ENCODE measurements at places on chromosomes 16 and 17. TPM values are rescaled to one million over a fixed set of nuclear protein-coding genes. Genes with fewer than 3 reads are reported as not detected.

DNA sequence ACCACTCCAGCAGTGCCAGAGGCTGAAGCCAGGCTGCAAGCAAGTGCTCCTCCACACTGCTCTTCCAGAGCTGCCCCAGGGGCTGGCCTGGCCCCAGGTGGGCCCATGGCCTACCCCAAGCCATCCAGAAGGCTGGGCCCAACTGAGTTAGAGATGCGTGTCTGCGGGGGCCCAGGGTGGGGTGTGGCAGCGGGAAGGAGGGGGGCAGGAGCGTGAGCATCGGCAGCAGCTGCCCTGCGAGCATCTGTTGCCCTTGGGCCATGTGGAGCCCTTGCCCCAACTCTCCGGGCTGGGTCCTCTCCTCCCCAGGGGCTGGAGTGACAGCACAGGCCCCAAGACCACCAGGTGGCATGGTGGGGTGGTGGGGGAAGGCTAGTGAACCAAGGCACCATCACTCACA is 7.3 kb upstream of the SREBF1 start:
- DNase-seq: no peak

- DNase-seq: no peak
These were observed 70.1 kb downstream of the EMP2 start for GRCh38 chr16:10510279-10510678.

DNA sequence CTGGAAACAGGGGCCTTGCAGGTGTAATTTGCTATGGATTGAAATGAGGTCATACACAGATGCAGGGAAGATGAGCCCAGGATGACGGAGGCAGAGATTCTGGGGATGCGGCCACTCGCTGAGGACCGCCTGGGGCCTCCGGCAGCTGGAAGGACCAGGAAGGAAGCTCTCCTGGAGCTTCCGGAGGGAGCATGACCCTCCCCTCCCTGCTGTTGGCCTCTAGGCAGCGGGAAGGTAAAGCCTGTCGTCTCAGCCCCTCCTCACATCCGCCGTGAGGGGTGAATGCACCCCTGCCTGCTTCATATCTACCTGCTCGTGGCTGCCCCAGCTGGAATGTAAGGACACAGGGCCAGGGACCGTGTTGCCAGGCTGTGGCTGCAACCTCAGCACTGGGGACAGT is 29.1 kb upstream of the ZNF469 start:
- DNase-seq: no peak

Gene C17orf50
- not detected for total RNA-seq

DNA sequence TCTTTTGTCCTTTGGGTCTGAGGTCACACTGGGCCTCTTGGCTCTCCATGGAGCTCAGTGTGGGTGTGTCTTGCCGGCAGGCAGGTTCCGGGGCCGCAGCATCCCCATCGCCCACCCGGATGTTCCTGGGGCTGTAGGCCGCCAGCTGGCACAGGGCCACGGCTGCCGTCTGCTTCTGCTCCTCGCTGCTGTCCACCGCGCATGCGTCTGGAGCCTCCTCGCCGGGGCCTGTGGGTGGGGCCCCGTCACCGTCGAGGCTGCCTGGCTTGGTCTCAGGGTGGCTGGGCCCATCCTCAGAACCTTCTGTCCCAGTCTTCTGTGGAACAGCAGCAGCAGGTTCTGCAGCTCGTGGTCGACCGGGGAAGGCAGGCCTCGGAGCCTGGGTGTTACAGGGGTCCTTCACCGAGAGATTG is 9.6 kb downstream of the ZNF750 start:
- DNase-seq: no peak

- no peak for DNase-seq
These were observed 19.8 kb upstream of the NTN1 start for GRCh38 chr17:9001559-9001958.

- no peak for DNase-seq
These were observed 1.1 kb upstream of the RAB11FIP4 start for GRCh38 chr17:31390426-31390747.

Gene SLC52A1
- total RNA-seq: 0.34 TPM

DNA sequence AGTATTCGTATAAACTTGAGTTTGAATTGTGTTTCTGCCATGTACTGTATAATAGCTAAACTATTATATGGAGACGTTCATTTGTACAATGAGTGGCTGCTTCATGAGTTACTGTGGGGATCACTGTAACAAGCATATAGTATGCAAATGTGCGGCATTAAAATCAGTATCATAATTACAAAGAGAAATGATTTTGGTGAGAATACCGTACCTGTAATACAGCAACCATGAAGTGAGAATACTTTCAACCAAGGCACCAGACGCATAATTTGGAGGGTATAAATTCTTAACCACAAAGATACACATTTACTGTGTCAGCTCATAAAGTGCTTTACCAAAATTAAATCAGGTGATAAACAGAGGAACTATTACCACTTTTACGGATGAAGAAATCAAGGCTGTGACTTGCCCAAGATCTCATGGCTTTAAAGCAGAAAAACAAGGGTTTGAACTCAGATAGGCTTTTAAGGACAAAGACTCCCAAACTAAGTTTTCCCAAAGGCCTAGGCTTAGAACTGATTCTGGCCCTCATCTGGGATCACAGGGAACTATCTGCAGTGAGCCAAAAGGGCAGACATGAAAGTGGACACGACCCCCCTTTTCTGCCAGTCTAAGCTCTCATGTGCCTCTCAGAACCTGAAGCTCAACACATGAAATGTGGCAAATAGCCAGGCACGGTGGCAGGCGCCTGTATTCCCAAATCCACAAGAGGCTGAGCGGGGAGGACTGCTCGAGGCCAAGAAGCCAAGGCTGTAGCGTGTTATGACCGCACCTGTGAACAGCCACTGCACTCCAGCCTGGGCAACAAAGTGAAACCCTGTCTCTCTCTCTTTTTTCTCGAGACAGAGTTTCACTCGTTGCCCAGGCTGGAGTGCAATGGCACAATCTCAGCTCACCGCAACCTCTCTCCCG is 6.4 kb downstream of the RPS15A start:
- no peak for DNase-seq

DNA sequence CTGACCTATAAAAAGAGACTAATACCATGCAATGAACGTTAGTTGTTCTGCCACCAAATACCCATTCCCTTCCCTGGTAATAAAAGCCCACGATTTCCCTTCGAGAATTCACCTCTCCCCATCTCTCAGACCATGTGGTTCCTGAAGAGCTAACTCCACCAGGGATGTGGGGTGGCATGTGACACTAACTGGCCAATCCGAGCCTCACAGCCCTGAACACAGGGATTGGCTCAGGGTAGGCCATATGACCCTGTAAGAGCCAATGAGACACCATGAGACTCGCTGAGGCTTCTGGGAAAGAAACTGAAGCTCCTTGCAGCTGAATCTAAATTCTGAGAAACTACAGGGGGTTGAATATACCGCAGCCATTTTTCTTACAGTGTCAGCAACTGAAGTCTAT is 21.1 kb downstream of the HELZ start:
- no peak for DNase-seq

DNA sequence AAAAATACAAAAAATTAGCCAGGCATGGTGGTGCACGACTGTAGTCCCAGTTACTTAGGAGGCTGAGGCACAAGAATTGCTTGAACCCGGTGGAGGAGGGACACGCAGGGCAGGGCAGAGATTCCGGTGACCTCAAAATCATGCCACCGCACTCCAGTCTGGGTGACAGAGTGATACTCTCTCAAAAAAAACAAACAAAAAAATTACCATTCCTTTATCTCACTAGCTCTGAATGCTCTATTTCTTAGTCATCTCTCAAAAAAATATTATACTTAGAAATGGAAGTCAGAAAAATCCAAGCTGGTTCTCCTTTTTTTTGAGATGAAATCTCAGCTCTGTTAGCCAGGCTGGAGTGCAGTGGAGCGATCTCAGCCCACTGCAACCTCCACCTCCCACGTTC is 40.8 kb downstream of the SPOP start:
- DNase-seq: no peak

DNA sequence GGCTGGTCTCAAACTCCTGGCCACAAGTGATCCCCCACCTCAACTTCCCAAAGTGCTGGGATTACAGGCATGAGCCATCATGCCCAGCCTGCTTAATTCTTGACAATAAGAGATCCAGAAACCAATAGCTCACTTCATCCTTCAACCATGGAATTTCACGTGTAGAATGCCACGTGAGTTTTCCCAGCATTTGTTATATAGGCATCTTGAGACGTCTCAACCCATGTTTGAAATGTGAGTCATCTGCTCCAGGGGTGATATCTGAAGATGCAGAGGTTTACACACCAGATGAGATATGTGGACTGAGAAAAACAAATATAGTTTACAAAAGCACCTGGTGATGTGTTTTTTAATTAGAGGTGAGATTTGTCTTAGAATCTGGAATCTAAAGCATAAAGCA is 7.1 kb downstream of the TEKT3 start:
- DNase-seq: no peak

GRCh38 chr16:58733671-58734458 is at the start of gene GOT2:
GOT2 (minus strand) TSS chr16:58734316; CDS start chr16:58734228, 88 bp downstream.
- peak; percentile 94 for DNase-seq

Gene RHBDF1
- total RNA-seq: 47.3 TPM

- no peak for DNase-seq
These were observed 1.4 kb downstream of the LPCAT2 start for GRCh38 chr16:55510185-55510805.

- no peak for DNase-seq
These were observed 47.0 kb downstream of the MARVELD3 start for GRCh38 chr16:71672803-71673581.

GRCh38 chr16:89921131-89921701 is 1.9 kb upstream of the TUBB3 start:
- no peak for DNase-seq

GRCh38 chr16:3144321-3144983 is 9.6 kb downstream of the ZNF213 start:
- DNase-seq: no peak

Gene MRPL45
- total RNA-seq: 171 TPM

GRCh38 chr16:19382084-19382801 is 35.4 kb upstream of the TMC5 start:
- peak; percentile 29 for DNase-seq

- no peak for DNase-seq
These were observed 22.7 kb upstream of the ASGR2 start for GRCh38 chr17:7137171-7137943.

Gene SPIRE2
- total RNA-seq: 46.3 TPM

DNA sequence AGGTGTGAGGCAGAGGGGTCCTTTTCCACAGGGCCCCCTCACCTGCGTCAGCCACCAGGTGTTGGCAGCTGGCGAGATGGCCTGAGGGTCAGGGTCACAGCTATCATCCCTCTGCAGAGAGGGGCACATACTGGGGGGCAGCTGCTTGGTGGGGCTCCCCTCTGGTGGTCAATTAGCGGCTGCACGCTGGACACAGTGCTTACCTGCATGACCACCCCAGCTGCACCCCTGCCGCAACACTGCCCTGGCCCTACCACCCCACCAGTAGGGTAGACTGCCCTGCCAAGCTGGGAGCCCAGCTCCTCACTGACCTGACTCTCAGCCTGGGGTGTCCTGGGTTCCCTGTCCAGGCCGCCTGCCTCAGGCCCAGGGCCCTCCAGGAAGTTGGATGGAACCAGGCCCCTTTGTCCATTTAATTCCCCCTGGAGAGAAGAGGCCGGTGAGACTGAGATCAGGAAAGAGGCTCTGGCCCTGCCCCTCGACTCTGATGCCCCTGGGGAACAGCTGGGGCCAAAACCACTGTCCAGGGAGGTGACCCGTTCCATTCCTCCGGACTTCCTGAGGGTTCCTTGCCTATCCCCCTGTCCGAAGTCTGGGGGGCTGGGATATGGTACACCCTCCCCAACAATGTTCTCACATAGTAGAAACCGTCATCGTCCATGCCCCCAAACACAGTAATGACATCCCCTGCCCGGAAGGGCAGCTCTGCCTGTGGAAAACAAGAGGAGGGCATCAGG is 23.7 kb downstream of the TSPOAP1 start:
- no peak for DNase-seq

Gene KLHL10
- not detected for total RNA-seq

Gene TMEM95
- not detected for total RNA-seq

- DNase-seq: no peak
These were observed 698 bp downstream of the PSME3 start for GRCh38 chr17:42833767-42834422.

DNA sequence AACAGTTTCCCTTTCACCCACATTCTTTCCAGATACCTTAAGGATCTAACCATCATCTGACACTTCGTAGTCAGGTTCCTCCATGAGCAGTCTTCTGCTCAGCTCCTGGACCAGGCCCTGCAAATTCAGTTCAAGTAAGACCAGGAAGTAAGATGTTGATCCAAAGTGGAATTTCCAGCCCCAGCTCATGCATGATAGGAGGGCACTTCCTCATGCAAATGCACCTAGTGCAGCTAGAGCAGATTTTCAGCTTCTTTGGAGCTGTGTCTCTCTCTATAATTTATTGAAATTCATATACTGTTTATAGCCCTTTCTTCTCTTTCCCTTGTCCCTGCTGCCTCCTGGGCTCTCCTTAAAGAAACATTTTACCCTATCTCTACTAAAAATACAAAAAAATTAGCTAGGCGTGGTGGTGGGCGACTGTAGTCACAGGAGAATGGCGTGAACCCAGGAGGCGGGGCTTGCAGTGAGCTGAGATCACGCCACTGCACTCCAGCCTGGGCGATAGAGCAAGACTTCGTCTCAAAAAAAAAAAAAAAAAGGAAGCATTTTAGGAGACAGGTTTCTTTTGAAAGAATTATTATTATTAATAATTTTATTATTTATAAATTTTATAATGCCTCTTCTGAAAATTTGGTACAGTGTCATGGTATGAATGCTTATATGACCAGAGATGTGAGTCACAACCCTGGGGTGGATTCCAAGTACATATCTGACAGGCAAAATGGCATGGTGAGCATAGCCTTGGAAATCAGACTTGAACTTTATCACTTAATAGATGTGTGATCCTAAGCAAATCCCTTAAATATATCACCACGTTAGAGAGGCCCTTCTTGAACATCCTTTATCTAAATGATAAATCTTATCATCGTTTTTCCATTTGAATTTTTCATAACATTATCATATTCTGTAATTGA is 94.3 kb downstream of the SSH2 start:
- peak; percentile 22 for DNase-seq

Gene ETV4
- 80.3 TPM for total RNA-seq

- no peak for DNase-seq
These were observed 5.4 kb upstream of the CD7 start for GRCh38 chr17:82322526-82323453.

- no peak for DNase-seq
These were observed 66.1 kb upstream of the FOXF1 start for GRCh38 chr16:86444261-86444660.

- DNase-seq: peak; percentile 64
These were observed 55.9 kb downstream of the MYO18A start for GRCh38 chr17:29124135-29124924.

DNA sequence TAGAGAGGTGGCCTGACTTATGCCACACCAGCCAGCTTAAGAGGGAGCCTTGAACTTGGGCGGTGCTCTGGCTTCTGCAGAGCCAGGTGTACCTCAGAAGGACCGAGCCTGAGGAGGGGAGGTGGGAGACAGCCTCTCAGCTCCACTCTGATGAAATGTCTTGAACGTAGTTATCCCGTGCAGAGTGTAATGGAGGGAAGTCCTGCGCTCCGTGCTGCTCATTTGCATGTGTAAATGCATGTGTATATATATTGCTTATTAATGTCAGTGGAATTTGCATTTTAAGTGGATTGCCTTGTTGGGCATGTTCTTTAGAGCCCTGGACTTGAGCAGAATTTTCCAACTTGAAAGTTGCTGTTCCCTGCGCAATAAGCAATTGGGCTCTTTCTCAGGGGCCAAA is 264.9 kb upstream of the SDK2 start:
- no peak for DNase-seq

Gene GJD3
- 0.71 TPM for total RNA-seq

Data from Calu3 (cell line).